T47D (cell line): ENCODE measurements at places on chromosomes 6 and 20.

DNA sequence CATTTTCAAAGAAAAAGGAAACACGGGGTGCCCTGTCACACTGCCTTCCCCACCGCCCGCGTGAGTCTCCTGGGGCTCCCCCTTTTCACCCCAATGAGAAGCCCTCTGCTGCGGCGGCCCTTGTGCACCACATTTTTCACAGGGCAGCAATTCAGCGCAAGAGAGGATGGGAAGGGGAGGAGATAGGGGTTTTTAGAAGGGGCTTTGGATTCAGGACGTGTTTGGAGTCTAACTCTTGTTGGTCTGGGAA lies 726 bp upstream of the ARFGEF3 start:
- no peak for DNase-seq

DNA sequence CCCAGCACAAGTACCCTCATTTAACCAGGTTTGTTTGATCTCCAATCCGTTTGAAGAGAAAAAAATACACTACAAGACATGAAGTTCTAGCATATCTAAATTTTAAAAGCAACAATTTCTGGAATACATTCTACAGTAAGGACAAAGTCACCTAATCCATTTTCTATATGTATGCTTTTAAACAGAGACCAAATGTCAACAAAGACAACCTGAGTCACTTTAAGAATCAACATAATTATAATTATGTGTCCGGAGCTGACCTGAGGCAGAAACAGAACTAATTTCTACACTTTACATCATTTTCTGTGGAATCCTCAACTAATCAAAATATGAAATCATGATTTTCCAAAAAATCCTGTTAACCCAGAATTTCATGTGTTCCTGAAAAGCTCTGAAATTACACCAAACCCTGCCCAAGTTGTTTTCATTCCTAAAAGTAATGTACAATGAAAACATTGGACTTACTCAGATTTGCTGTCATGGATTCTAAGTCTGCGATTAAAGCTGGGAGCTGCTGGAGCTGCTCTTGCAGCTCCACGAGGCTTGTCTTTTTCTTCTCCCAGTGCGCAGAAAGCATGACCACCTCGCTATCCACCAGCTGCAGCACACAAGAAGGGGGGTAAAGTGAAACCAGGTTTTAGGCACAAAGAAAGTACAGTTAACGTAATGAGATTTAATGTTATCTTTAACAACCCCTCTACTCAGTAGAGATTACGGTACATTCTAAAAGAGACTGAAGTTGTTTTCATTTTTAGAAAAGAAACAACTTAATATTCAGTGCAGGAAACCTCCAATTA lies 35.8 kb downstream of the DTNBP1 start:
- DNase-seq: no peak

DNA sequence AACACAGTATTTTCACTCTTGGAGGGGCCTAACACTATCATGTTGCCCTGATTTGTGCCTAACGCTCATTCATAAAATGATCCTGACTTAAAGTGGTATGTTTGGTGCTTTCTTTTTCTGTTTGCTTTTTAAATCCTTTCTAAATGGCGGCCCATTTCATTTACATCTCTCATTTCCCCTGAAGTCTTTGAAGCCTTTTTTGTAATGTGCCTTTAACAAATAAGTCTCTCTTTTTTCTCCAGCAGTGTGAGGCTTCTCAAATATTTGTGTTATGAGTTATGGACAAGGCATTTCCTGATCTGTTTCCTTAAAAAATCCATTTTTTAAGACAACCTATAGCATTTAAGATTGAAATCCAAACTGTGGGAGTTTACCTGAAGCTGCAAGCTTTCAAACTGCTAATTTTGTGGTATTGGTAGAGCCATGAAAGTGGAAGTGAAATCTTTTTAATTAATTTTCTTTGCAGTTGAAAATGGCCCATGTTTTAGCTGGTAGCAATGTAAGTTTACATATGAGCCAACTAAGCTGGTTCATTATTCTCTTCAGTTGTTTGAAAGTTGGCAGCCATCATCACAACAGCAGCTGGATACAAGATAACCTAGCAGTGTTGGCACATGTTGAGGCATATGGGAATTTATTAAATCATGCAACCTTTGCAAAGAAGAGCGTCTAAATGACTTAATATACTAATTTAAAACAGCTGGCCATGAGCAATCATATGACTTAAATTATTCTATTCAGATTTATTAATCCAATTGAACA lies 469.7 kb downstream of the CDKAL1 start:
- no peak for DNase-seq

- DNase-seq: no peak
These were observed 135.0 kb downstream of the CLIC5 start for GRCh38 chr6:45880676-45881075.

GRCh38 chr6:166341977-166342348 lies 382 bp downstream of the SFT2D1 start:
- DNase-seq: no peak

GRCh38 chr6:63764318-63764916 lies 128.8 kb downstream of the PHF3 start:
- DNase-seq: no peak

DNA sequence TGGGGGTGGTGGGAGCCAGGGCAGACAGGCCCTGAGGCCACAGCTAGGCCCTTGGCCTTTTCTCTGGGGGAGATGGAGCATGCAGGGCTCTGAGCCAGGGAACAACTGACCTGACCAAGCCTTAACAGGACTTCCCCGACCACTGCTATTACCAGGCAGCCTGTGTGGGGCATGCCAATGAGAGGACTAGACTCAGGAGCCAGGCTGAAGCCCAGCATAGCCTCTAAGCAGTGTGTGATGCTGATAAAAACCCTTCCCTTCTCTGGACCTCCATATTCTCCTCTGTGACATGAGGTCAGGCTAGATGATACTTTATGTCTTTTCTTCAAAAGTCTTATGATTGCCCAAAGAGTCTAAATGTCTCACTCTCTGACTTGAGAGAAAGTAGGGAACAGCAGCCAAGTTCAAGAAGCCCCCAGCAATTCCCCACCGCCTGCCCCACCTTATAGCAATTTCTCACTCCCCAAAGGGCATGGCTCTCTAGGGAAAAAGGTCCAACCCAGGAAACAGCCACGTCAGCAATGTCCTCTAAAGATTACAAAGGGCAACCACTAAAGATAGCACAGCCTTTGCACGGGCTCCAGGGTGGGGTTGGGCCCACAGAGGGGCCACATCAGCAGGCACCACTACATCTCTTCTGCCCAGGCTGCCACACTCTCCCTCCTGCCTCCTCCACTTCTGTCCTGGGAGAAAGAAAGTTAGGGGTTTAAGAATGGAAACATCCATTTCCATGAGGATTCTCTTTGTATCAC lies 71.3 kb downstream of the TRERF1 start:
- no peak for DNase-seq

DNA sequence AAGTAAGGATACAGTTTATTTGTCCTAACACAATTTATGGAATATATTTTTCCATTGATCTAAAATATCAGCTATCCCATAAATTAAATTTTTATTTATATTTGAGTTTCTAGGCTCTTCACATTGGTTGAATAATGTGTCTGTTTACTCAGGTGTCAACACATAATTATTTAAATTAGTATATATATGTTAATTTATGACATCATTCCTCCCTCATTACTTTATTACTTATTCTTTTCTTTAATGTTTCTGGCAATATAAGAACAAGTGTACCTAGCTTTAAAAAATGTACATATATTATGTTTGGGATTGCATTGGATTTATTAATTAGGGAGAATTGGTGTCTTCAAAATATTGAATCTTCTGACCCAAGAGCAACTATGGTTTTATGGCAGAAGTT lies 31.2 kb upstream of the TCF21 start:
- no peak for DNase-seq

- DNase-seq: no peak
These were observed 30.9 kb downstream of the STK4 start for GRCh38 chr20:44997171-44997570.

GRCh38 chr6:87990871-87991270 lies 56.8 kb upstream of the SPACA1 start:
- DNase-seq: no peak

DNA sequence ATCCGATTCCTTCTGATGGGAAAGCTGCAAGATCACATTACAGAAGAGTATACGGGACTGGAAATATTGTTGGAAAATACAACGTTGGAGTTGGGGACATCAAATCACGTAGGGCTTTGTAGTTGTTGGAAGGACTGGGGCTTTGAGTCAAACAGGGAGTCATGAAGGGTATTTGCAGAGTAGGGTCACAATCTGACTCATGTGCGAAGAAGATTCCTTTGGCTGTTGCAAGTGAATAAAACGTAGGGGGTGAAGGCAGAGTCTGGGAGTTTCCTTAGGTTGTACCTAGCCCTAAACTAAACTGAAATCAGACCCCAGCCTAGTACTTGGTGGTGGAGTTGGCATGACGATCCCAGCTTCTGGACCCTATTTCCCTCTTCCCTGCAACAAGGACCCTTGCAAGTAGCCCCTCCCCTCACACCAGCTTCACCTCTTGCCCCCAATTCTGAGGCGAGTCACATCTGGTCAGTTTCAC lies 32.3 kb downstream of the SNX5 start:
- DNase-seq: no peak

DNA sequence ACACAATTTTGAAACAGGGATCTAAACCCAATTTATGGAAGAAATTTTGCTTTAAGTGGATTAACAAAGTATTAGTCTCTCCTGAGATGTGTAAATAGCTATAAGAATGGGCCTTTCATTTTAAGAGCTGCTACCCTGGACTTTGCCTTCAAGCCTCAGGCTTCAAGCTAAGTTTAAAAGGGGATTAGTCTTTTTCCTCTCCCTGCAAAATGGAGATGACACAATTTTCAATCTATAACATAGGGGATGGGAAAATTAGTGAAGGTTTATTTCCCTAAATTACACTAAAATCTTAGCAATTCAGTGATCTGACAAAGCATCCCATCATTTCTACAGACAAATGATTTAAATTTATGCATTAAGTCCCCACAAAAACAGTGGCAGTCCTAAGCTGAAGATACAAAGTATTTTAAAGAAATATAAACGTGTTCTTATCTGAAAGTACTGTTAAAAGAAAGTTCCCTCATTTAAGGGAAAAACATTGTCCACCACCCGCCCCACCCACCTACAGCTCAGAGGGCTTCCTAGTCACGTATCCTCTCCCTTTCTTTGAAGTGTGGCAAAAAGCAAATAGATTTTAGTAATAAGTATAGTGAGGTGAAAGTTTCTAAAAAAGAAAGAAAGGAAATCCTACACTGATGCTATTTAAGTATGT lies 14.5 kb downstream of the ARHGAP18 start:
- no peak for DNase-seq

DNA sequence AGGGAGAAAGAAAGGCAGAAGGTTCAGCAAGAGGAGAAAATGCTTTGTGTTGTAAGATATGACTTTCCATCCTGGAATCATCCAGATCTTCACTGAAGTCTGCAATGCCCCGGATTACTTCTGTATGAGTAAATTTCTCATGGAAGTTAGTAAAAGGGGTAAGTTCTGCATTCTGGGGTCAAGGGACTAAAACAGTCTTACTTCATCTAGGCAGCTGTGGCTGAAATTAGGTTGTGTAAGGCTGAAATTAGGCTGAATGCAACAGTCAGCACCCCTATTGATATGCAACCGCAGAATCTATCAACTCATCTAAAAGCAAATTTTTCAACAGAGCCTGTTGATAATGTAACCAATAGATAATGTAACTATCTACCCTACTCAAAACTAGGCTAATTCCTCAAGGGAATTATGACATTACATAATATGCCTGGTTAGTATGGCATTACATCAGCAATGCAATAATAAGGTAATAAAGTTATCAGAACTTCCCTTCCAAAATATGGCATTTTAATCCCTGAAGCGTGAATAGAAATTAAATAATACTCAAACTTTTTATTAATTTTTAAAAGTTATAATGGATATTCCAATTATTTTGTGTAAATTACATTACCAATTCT lies 671.7 kb upstream of the CITED2 start:
- no peak for DNase-seq

- no peak for DNase-seq
These were observed 46.8 kb downstream of the EPM2A start for GRCh38 chr6:145688493-145688905.

DNA sequence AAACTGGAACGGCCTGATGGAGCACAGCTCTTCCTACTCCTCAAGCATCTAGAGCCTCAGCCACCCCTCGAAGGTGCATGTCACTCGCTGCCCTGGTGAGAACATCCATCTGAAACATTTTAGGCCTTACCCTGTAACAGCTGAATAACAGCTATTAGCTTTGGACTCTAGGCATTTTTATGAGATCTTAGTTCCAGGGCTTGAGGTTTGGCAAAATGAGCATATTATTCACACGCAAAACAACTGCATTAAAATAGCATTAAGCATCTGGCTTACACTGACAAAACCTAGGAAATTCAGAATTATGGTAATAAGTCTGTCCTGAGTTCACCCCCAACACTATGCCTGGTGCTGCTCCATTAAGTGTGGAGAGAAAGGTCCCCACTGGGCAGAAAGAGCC lies 56.1 kb downstream of the ADAT2 start:
- DNase-seq: no peak

- no peak for DNase-seq
These were observed 559.6 kb downstream of the CD83 start for GRCh38 chr6:14676977-14677781.

GRCh38 chr6:137222381-137222780 lies 3.2 kb upstream of the IFNGR1 start:
- no peak for DNase-seq

DNA sequence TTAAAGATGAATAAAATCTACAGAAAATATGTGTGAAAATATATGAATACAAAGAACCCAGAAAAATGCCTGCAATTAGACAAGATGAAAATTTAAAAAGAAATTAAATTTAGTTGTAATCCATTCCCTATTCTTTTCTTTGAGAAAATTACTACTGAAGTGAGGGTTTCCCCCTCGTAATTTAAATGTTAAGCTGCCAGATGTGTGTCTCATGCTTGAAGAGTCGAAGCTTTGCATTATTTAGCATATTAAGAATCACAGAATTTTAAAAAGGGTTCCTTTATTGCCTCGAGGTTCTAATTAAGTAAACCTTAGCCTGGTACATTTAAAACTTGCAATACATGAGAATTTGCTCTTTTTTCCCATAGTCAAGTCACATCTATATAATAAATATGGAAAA lies 630.1 kb downstream of the TFAP2A start:
- DNase-seq: no peak

- DNase-seq: no peak
These were observed 18.3 kb downstream of the MARCKS start for GRCh38 chr6:113875470-113875869.
